Small intestine (tissue), 16 donors: ENCODE measurements at places on chromosomes 4 and X. TPM values are rescaled to one million over a fixed set of nuclear protein-coding genes. Genes with fewer than 3 reads are reported as not detected.

MAGEA2 gene
- not detected for polyA plus RNA-seq

ADGRG4 gene
- 0.81 TPM for polyA plus RNA-seq

MOB1B gene
- 1.4 TPM for polyA plus RNA-seq

CXCL11 gene
- not detected for polyA plus RNA-seq

NWD2 gene
- 0.15 TPM for polyA plus RNA-seq

MAGEA4 gene
- not detected for polyA plus RNA-seq

ELF2 gene
- 43.3 TPM for polyA plus RNA-seq

STARD8 gene
- polyA plus RNA-seq, result 0.81 TPM

GRCh38 chrX:107985033-107985432 lies 2.9 kb upstream of the TEX13B start:
- no peak overlapping the region for H3K27ac ChIP-seq
- DNase-seq, result no peak
- no peaks in the 10 kb centered on the region for H3K27me3 ChIP-seq
- H3K4me3 ChIP-seq, result no peak overlapping the region

DNA sequence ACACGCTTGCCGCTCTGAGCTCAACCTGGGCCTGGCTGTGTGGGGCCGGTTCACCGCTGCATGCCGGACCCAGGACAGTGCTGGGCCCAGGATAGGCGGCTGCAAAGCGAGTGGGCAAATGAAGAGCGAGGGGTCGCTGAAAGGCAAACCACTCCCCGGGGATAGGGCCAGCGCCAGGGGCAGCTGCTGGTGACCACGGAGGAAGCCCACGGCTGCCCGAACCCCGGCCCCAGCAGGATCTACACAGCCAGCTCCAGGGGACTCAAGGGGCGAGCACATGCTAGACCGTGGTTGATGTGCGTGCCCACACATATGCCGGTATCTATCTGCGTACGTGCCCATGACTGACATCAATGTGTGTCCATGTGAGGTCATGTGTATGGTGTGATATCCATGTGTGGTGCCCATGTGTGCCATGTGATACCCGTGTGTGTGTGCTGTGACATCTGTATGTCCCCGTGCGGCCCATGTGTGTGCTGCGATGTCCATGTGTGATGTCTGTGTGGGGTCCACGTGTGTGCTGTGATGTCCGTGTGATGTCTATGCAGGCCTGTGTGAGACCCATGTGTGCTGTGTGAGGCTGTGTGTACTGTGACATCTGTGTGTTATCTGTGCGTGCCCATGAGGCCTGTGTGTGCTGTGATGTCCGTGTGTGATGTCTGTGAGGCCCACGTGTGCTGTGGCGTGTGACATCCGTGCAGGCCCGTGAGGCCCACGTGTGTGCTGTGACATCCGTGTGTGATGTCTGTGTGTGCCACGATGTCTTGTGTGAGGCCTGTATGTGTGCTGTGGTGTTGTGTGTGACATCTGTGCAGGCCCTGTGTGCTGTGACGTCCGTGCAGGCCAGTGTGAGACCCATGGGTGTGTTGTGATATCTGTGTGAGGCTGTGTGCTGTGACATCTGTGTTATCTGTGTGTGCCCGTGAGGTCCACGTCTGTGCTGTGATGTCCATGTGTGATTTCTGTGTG lies 24.8 kb downstream of the CTBP1 start:
- H3K4me1 ChIP-seq, result no peaks in the 10 kb centered on the region
- H3K27ac ChIP-seq, result no peak overlapping the region
- no peak for DNase-seq
- H3K27me3 ChIP-seq, result no peaks in the 10 kb centered on the region
- H3K36me3 ChIP-seq, result peaks cover 91% of the 10 kb centered on the region

GRCh38 chr4:779555-779954 lies 46.4 kb downstream of the CPLX1 start:
- H3K4me3 ChIP-seq, result no peak overlapping the region
- H3K27ac ChIP-seq, result no peak overlapping the region
- no peak for DNase-seq
- H3K27me3 ChIP-seq, result peaks cover under 1% of the 10 kb centered on the region

- H3K36me3 ChIP-seq, result no peaks in the 10 kb centered on the region
- H3K4me1 ChIP-seq, result peaks cover 4% of the 10 kb centered on the region
- peak; percentile 52 for DNase-seq
- no peak overlapping the region for H3K4me3 ChIP-seq
- no peak overlapping the region for H3K27ac ChIP-seq
These were observed 55.9 kb downstream of the FHDC1 start for GRCh38 chr4:152992027-152992426.

DNA sequence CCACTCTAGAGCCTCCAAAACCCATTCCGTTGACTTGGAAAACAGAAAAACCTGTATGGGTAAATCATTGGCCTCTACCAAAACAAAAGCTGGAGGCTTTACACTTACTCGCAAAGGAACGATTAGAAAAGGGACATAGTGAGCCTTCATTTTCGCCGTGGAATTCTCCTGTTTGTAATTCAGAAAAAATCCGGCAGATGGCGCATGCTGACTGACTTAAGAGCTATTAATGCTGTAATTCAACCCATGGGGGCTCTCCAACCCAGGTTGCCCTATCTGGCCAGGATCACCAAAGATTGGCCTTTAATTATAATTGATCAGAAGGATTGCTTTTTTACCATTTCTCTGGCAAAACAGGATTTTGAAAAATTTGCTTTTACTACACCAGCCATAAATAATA lies 60.8 kb downstream of the ZNF732 start:
- no peak overlapping the region for H3K27ac ChIP-seq
- peak; percentile 43 for DNase-seq
- no peaks in the 10 kb centered on the region for H3K36me3 ChIP-seq

- peaks cover 5% of the 10 kb centered on the region for H3K4me1 ChIP-seq
- no peak overlapping the region for H3K4me3 ChIP-seq
- no peaks in the 10 kb centered on the region for H3K27me3 ChIP-seq
- DNase-seq, result no peak
- no peak overlapping the region for H3K27ac ChIP-seq
These were observed 191.7 kb upstream of the EDNRA start for GRCh38 chr4:147289181-147289580.

- no peaks in the 10 kb centered on the region for H3K27me3 ChIP-seq
- no peak for DNase-seq
These were observed 650.2 kb upstream of the DIPK2B start for GRCh38 chrX:45850775-45851433.

GRCh38 chr4:68259191-68259590 lies 13.7 kb upstream of the TMPRSS11B start:
- H3K4me3 ChIP-seq, result no peak overlapping the region
- no peak for DNase-seq
- H3K36me3 ChIP-seq, result no peaks in the 10 kb centered on the region
- H3K27ac ChIP-seq, result no peak overlapping the region
- H3K4me1 ChIP-seq, result no peaks in the 10 kb centered on the region
- no peaks in the 10 kb centered on the region for H3K27me3 ChIP-seq

DNA sequence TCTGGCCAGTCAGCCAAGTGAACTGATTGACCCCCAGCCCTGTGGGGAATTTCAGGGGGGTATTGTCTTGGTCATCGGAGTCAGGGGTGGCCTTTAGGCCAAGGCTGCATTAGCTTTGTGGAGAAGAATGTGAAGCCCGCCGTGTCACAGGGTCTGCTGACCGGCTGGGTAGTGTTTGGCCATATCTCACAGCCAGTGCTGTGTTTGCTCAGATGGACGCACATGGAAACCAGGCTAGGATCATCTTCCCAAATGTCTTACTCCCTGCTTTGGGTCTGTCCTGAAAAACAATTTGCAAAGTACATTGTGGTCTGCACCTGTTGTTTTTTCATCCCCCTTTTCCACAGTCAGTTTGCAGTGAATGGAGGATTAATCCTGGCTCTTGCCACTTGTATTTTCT lies 13.0 kb downstream of the TMEM164 start:
- H3K27me3 ChIP-seq, result no peaks in the 10 kb centered on the region
- no peak overlapping the region for H3K27ac ChIP-seq
- no peaks in the 10 kb centered on the region for H3K36me3 ChIP-seq
- no peaks in the 10 kb centered on the region for H3K4me1 ChIP-seq
- DNase-seq, result no peak

DNA sequence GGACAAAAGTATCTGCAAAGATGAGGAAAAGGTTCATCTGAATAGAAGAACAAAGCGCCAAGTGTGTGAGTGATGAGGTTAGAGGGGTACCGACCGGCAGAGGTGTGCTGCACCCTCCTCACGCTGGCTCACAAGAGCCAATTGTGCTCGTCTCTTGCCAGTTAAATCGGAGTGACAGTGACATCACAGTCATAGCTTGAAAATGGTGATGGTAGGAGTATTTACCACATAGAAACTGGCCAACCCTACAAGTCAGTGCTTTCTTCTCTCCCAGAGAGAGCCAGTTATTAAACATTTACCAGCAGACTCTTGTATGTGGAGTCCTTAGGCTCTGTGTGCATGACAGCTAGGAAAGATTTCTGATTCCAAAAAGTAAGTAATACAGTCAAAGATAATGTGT lies 32.4 kb downstream of the CLDN22 start:
- DNase-seq, result no peak
- H3K27ac ChIP-seq, result no peak overlapping the region
- H3K36me3 ChIP-seq, result peaks cover 22% of the 10 kb centered on the region
- H3K27me3 ChIP-seq, result no peaks in the 10 kb centered on the region

GRCh38 chr4:145493166-145493565 lies 11.5 kb downstream of the SMAD1 start:
- H3K36me3 ChIP-seq, result no peaks in the 10 kb centered on the region
- no peak overlapping the region for H3K27ac ChIP-seq
- peaks cover 8% of the 10 kb centered on the region for H3K4me1 ChIP-seq
- H3K27me3 ChIP-seq, result no peaks in the 10 kb centered on the region
- no peak overlapping the region for H3K4me3 ChIP-seq

DNA sequence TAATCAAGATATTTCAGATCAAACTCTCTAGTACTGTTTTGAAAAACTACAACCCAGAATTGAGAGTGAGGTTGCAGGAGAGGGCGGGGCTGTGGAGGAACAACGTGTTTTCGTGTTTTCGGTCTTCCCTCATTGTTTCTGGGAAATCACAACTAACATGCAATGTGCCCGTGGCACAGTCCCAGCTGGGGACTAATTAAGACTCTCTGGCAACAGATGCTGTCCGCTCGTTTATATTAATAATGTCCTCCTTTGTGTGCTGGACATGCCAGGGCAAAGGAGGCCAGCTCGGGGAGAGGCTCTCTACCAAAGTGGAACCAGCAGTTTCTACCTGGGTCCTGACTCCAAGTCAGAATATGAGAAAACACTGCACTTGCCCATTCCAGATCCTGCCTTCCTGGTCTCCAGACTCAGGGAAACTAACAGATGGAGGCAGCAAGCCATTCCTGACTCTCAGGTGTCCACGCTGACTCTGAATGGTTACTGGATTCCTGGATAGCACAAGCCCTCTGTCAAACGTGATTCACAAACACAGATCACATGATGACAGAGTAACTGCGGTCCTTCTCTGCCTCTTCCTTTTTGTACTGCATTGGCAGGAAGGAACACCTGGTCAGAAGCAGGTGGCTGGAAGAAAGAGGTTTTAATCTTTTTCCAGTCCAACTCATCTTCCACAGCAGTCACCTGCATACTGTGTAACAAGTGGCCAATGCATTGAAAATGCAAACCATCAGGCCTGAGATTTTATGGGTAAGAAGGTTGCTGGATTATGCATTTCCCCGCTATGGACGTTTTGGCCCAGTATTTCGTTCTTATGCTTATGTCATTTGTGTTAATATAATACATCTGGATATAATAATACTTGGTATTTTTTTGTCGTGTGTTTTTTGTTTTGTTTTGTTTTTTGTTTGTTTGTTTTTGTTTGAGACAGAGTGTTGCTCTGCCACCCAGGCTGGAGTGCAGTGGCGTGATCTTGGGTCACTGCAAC lies 65.0 kb downstream of the COQ2 start:
- H3K4me3 ChIP-seq, result no peak overlapping the region
- H3K36me3 ChIP-seq, result no peaks in the 10 kb centered on the region
- no peak for DNase-seq

DNA sequence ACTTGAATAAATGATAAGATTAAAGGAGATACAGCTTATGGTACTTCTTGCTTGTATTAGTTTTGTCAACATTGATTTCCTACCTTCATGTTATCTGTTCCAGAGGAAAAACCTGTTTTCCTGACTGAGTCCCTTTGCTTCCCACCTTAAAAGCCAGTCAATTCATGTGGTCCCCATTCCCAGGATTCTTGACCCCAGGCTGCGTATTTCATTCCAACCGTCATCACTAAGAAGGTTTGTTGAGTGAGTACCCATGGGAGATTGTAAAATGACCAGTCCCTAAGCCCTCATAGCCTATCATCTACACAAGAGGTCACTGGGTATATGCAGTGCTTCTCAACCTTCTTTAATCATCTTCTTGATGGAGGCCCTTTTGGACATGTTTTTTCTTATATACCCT lies 52.2 kb downstream of the BEX3 start:
- no peak overlapping the region for H3K4me3 ChIP-seq
- DNase-seq, result no peak
- H3K4me1 ChIP-seq, result no peaks in the 10 kb centered on the region
- no peak overlapping the region for H3K27ac ChIP-seq
- H3K36me3 ChIP-seq, result no peaks in the 10 kb centered on the region

GRCh38 chr4:101328063-101328602 lies 19.2 kb downstream of the PPP3CA start:
- no peak overlapping the region for H3K27ac ChIP-seq
- DNase-seq, result no peak
- H3K27me3 ChIP-seq, result no peaks in the 10 kb centered on the region
- no peaks in the 10 kb centered on the region for H3K4me1 ChIP-seq
- H3K36me3 ChIP-seq, result no peaks in the 10 kb centered on the region

GRCh38 chr4:136306361-136306760 lies 1225.9 kb downstream of the PCDH18 start:
- DNase-seq, result no peak
- H3K27me3 ChIP-seq, result no peaks in the 10 kb centered on the region
- H3K36me3 ChIP-seq, result no peaks in the 10 kb centered on the region
- no peak overlapping the region for H3K4me3 ChIP-seq
- H3K4me1 ChIP-seq, result no peaks in the 10 kb centered on the region
- H3K27ac ChIP-seq, result no peak overlapping the region

DNA sequence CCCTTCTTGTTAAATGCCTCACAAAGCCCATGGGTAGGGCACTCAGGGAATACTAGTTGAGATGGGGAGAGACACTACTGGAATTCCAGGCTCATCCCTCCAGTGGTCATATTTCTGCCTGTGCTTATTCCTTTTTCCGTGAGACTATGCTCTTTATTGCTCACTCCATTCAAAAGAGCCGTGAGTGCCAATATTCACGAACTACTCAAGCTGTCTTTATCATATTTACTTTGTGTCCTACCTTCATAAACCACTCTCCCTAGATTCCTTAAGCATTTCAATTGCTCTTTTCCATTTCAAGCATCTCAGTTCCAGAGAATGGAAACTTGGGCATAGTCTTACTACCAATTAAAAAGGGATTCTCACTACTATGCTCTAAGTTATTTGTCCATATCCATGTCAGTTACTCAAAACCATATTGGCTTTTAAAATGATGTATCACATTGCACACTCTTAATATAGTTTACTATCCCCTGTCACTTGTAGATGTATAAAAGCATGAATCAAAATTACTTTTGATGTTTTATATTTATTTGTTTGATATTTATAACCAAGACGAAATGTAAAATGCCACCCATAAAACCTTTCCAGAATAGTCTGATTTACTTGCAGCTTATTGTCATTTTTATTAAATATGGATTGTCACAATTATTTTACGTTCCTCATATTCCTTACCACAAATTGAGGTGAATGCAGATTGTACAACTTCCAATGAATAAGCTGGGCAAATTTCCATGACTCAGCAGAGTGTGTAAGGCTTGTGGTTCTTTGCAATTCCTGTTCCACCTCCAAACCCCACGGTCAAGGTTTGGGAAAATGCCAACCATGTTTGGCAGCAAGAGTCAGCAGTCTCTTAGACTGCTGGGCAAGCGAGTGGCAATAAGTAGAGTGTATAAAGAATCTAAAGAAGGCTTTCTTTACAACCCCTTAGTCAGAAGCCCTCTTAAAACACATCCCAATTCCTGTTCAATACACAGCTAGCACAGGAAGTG lies 24.4 kb downstream of the ENOX2 start:
- H3K4me1 ChIP-seq, result no peaks in the 10 kb centered on the region
- no peak overlapping the region for H3K27ac ChIP-seq
- H3K4me3 ChIP-seq, result no peak overlapping the region
- no peaks in the 10 kb centered on the region for H3K36me3 ChIP-seq
- H3K27me3 ChIP-seq, result no peaks in the 10 kb centered on the region
